ENCODE measurements at places on chromosomes 3 and 15.

GRCh38 chr15:31352339-31352751, 25.7 kb downstream of the KLF13 start:
- no peak for DNase-seq

DNA sequence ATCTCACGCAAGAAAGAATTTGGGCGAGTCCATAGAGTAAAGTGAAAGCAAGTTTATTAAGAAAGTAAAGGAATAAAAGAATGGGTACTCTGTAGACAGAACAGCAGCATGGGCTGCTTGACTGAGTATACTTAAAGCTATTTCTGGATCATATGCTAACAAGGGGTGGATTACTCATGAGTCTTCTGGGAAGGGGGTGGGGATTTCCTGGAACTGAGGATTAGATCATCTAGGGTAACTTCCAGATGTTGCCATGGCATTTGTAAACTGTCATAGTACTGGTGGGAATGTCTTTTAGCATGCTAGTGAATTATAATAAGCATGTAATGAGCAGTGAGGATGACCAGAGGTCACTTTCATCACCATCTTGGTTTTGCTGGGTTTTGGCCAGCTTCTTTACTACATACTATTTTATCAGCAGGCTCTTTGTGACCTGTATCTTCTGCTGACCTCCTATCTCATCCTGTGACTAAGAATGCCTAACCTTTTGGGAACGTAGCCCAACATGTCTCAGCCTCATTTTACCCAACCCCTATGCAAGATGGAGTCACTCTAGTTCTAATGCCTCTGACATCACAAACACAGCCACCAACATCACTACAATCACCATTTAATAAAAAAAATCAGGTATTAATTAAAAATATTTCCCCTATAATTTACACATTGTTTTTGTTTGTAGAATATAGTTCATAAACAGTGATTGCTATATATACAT, 890.7 kb upstream of the EPHA6 start:
- peak; percentile 12 for DNase-seq

GRCh38 chr3:62252438-62253157, 120.8 kb downstream of the FEZF2 start:
- no peak for DNase-seq

DNA sequence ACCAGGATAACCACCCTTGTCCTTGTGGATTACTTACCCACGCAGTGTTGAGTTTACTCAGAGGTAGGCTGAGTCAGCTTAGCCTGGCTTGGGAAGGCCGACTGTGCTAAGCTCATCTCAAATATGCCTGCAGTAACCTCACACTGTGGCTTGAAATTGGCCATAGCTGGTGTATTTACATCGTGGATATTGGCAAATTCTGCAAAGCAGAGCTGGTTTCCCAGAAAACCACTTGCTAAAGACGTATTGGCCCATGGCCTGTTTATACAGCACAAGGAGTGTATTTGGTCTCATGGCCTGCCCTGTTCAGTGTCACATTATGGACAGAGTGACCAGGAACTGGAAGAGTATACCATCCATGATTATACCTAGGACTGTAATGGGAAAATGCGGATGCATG, 170.5 kb upstream of the UBE3A start:
- DNase-seq: no peak

DNA sequence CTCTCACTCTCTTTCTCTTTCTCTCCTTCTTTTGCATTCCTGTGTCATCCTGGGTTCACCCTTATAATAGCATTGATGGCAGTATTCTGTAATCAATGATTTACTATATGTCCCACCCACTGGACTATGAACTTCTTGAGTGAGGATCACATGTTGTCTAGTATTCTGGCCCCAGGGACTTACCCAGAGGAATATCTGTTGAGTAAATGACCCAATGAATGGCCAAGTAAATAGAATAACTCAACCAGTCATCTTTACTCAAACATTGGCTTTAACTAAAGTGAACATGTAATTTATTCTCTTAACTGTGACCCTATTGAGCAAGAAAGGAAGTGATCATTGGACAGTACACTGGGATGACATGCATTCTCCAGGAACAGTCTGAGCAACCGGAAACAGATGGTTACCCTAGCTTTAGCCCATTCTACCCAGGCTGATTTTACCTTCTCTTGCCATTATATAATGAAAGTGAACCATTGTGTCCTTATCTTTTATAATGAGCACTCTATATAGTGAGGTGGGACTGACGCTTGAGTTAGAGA, 94.5 kb upstream of the SOX14 start:
- DNase-seq: no peak

DNA sequence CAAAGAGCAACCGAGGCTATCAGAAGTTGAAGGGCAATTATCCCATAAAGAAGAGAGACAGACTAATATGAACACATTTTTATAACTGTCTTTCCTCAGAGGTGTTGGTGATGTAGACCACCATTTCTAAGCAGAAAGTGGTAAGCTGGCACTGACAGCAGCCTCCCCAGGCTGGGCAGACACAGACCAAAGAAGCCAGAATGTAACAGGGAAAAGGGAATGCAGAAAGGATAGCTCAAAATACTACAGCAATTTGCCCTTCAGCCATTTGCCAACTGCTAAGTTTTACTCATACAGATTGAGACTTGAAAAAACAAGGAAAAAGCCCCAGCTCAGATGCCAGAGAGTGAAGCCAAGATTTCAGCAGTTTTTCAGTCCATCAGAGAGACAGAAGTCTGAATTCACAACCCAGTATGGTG, 73.5 kb upstream of the ABI3BP start:
- DNase-seq: no peak

GRCh38 chr15:48442011-48442410, 110.8 kb downstream of the DUT start:
- DNase-seq: no peak

GRCh38 chr15:93321881-93322282, 232.9 kb upstream of the RGMA start:
- DNase-seq: peak; percentile 68

GRCh38 chr3:88828466-88828865, 279.0 kb upstream of the EPHA3 start:
- DNase-seq: no peak

DNA sequence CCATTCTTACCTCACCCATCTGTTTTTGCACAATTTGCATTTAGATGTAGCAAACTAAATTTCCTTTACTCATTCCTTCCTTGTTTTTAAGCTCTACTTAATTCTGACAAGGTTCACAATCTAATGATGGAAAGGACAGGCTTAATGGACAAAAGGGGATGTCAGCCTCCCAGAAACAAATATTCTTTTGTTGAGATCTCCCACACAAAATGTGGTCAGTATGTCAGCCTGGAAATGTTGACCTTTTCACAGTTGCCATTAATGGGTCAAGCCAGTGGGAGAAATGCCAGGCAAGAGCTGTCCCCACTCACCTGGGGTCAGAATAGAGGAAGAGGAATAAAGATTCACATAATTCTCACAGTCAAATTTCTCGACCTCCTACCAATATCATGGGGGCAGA, 27.0 kb downstream of the WWTR1 start:
- no peak for DNase-seq

- peak; percentile 40 for DNase-seq
These were observed 12.5 kb downstream of the SMAD6 start for GRCh38 chr15:66714543-66714981.
